Astrocyte of the spinal cord (primary cell): ENCODE measurements at places on chromosomes 12 and 14.
A peak's percentile ranks its signal among the peaks of the same experiment; 100 is the strongest.

DNA sequence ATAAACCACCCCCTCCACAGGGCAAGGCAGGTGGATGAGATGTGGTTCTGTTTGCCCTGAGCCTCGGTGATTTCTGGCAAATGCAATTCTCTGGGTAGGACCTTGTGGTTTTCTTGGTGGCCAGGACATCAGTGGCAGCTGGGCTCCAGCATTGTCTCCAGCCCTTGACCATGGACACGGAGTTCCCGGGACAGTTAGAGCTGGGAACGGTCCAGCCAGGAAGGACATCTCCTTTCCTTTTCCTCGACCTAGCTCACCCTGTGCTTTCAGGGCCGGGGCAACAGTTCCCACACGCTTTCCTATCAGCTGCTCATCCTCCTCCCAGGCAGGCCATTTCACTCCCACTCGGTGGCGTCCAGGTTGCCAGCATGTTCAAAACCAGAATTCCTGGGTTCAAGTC lies 9.2 kb downstream of the SERPINA4 start:
- DNase-seq, result no peak

GRCh38 chr12:49111206-49111605 lies 559 bp upstream of the LMBR1L start:
- DNase-seq, result no peak

- DNase-seq, result no peak
Observed at GRCh38 chr14:72555609-72556000, 338.3 kb downstream of the DPF3 start.

DNA sequence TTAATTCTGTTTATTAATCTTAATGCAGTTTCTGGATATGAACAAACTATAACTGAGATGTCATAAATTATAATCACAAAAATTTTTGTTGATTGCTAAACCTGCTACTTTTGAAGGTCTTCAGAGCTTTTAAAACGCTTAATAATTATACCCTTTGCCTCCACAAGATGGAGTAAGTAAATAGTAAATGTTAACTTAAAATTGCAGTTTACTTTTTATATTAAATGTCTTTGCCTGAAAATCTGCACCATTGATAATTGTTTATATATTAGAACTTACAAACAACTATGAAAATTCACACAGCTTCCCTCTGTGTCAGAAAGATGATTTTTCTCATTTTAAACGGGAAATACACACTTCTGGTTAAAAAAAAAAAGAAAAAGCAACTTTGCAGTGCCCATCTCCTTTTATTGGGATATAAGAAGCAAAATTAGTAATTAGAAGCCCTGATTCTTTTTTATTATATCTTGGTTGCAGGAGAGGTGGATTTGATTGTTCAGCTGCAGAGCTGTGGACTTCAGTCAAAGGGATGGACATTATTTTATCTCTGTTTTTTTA lies 35.6 kb downstream of the SCFD1 start:
- peak; percentile 10 for DNase-seq

GRCh38 chr14:90830931-90831701 lies 14.9 kb upstream of the TTC7B start:
- DNase-seq, result no peak

GRCh38 chr12:11228296-11228879 lies 41.1 kb downstream of the PRB3 start:
- DNase-seq, result peak; percentile 54

- DNase-seq, result no peak
Observed at GRCh38 chr14:63890553-63890952, 37.7 kb downstream of the SYNE2 start.

- DNase-seq, result no peak
Observed at GRCh38 chr14:101022916-101023435, 119.5 kb upstream of the RTL1 start.

DNA sequence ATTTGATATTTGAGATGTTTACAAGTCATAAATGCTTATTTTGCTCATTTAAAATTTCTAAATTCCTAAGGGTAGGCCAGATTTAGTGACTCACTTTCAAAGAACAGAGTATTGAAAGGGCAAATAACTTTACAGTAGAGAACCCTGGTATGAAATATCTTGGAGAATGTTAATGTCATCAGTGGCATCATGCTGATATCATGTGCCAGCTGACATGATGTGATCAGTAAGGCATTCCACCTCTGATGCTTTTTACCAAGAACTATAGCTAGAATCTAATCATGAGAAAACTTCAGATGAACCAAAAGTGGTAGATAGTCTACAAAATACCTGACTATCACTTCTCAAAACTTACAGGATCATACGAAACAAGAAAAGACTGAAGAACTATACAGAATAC lies 2.9 kb upstream of the FLRT2 start:
- DNase-seq, result peak; percentile 51

DNA sequence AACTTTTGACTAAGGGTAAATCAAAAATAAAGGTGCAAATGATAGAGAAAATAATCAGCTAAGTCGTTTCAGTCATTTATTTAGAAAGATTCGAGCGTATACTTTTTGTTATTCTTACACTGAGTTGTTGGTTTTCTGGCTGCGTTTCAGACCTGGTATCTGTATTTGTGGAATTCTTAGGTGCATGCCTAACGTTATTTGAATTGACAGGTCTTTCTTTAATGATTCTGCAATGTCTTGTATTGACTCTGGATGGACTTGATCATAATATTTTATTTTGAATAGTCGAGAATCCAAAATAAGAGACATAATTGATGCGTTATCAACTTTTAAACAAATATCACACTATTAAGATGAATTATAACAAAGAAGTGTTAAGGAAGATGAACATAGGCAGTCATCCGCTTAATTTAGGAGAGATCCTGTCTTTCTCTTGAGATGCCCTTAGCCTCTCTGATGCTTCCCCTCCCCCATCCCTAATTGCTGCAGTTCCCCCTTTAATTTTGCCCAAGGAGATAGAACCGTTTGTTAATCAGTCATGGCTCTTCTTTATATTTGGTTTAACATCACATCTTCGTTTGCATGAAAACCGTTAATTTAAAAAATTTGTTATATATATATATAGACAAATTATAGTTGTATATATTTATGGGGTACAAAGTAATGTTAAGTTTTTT lies 1.8 kb downstream of the ALX1 start:
- DNase-seq, result no peak

DNA sequence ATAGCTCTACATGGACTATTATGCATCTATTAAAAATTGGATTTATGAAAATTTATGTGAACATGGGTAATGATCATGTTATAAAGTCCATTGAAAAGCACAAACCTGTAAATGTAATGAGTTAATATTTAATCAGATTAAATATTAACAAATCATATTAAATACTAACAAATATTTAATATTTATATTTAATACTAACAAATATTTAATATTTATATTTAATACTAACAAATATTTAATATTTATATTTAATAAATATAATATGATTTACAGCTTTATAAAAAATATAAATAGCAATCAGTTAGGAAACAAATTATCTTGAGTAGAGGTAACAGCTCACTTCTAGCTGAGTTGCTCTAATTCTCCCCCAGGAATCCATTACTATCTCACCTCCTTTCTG lies 758.0 kb upstream of the USP15 start:
- no peak for DNase-seq

GRCh38 chr14:58428118-58428683 lies 682 bp downstream of the KIAA0586 start:
- peak; percentile 72 for DNase-seq

- DNase-seq, result no peak
Observed at GRCh38 chr12:90770861-90771260, 184.1 kb downstream of the CCER1 start.

DNA sequence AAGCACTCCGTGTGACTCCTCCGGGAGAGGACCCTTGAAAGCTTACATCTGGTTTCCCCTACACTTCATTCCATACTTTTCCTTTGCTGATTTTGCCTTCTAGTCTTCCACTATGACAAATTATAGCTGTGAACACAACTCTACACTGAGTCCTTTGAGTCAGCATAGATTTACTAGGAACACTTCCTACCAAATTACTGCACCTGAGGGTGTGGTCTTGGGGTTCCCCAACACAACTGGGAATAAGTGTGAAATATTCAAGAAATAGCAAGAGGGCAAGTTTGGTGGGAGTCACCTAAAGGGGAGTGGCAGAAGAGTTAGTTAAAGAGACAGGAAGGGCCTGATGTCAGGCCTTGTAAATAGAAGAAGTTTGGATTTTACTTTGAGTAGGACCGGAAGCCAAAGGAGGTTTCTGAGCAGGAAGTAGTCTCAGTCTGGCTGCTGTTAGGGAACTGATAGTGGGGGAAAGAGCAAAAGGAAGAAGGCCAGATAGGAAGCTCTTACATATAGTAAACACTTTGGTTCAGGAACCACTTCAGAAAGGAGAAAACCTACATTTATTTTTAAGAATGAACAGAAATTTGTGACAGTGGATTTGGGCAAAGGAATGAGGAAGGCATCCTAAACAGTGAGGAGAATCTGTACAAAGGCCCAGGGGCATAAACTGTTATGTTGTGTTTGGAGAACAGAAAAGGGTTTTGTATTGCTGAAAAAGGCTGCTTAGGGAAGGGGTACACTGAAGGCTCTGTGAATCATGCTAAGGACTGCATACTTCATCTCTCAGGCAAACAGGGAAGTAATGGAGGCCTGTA lies 14.2 kb downstream of the SEL1L start:
- no peak for DNase-seq

DNA sequence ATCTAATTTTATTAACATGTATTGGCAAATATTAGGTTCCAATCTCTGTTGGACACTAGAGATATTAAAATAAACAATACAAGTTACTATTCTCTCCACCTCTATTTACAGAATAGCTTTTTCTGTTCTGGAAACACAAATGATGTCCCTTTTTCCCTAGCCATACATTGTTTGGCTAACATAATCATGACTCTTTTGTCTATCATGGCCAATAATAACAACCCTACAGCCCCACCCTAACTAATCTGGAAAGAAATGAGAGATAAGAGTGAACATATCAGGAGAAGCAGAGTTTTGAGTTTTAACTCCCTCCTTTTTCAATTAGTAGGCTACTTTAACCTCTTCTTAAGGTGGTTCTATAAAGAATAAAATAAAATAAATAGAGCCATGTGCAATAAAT lies 40.2 kb downstream of the RASSF9 start:
- DNase-seq, result no peak

GRCh38 chr12:6563448-6564050 lies 4.5 kb downstream of the NOP2 start:
- DNase-seq, result peak; percentile 37

- DNase-seq, result peak; percentile 96
Observed at GRCh38 chr12:50400638-50401499, at the start of gene LARP4. Gene LARP4 (plus strand): TSS chr12:50400885. CDS start chr12:50401011, 126 bp downstream.
